ENCODE measurements at places on chromosomes 16 and 17.

DNA sequence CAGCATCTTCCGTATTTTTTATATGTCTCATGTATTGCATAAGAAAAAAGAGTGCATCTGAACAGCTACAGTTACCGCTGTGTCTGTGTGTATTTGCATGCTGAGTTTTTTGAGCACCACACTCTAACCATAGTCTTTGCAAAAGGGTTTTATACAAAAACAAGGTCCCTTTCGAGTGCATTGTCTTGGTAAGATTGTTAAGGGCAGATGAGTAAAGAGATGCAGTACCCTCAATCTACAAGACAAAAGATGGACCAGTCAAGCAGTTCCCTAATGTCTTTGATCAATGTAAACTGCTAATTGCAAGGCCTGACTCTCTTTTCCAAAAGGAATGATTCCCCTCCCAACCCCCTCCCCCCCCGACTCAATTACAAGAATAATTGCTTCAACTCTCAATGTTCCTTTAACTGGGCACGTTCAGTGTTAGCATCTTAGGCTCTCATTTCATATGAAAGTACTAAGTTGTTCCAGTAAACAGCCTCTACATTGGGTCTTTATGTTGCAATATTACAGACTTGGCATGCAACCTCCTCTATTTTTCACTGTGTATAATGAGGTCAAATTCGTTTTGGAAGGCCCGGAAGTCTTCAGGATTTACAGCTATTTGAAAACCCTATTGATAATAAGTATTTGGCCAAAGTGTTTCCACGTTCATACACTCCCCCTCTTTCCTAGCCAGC is 471.4 kb upstream of the RBFOX1 start:
- DNase-seq: no peak

DNA sequence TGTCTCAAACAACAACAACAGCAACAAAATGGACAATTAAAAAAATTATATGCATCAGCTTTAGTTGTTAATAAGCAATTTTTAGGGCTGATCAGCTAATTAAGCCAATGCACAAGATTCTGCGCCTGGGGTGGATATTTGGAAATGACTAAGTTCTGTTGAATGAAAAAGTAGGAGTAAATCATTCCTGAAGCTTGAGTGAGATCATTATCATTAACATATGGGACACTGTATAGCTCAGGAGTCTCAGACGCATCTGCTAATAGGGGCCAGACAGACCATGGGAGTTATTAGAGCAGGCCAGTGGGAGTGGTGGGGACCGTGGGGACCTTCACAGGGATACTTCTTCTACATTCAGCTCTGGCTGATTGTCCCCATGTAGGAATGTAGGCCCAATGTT is 22.8 kb downstream of the IRX5 start:
- no peak for DNase-seq

GRCh38 chr17:38893607-38894006 is 23.7 kb downstream of the LASP1 start:
- DNase-seq: peak; percentile 73

DNA sequence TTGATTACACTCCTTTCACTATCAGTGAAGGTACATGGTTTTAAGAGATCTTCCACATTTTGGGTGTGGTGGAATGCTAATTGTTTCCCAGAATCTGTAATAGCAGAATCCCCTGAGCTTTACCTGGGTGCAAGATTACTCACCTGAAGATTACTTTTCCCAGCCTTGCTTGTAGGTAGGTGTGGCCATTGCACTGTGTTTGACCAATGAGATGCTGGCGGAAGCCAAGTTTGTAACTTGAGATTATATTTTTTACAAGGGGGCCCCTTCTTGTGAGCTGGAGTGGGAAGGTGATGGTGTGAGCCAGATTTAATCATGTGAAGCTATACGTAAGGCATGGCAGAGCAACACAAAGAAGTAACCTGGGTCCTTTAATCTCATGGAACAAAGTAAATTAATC is 294.3 kb downstream of the TOX3 start:
- no peak for DNase-seq
